Spleen (tissue), 13 donors: ENCODE measurements at places on chromosomes 3 and 15.

- no peak for DNase-seq
Observed at GRCh38 chr15:57640930-57641682, 49.4 kb downstream of the MYZAP start.

GRCh38 chr3:69290430-69290829 lies 95.5 kb downstream of the FRMD4B start:
- no peak for DNase-seq

DNA sequence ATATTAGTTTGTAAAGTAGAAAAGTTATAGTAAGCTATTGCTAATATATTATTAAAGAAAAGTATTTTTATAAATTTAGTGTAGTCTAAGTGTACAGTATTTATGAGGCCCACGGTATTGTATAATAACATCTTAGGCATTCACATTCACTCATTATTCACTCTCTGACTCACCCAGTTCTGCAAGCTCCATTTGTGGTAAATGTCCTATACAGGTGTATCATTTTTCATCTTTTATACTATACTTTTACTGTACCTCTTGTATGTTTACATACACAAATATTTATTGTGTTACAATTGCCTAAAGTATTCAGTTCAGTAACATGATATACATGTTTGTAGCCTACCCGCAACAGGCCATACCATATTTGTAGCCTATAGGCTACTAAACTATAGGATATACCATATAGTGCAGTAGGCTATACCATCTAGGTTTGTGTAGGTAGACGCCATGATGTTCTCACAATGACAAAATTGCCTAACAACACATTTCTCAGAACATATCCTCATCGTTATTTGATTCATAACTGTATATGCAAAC lies 246.8 kb upstream of the ALCAM start:
- no peak for DNase-seq

- no peak for DNase-seq
Observed at GRCh38 chr3:122969585-122970469, 57.7 kb downstream of the SEMA5B start.

- no peak for DNase-seq
Observed at GRCh38 chr3:59813148-59813538, 763.3 kb upstream of the CFAP20DC start.

DNA sequence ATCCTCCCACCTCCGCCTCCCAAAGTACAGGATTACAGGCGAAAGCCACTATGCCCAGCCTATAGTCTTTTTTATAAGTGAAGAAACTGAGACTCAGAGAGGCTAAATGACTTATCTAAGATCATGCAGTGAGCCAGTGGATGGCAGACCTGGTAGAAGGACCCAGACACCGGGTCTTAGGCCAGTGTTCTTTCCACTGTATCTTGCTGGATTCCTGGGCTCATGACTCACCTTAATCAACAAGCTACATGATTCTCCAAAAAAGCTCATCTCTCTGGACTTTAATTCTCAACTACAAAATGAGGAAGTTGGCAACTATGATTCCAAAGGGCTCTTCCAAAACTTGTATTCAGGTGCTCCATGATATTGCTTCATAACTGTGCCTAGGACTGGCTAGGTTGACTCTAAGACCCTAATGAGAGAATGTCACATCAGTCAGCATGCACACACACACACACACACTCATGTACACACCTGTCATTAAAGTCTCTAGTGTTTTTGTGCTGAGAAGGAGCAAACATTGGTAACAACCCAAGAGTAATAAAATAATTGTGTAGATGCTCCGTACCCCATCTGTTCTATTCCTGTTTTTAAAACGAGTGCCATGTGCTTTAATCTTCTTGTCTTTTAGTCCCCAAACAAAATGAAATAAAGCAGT lies 89.7 kb upstream of the SLC4A7 start:
- DNase-seq: no peak
